ENCODE measurements at places on chromosomes 11 and 22.
A peak's percentile ranks its signal among the peaks of the same experiment; 100 is the strongest.

GRCh38 chr22:30947816-30948454 lies 20.6 kb downstream of the MORC2 start:
- DNase-seq: no peak

- DNase-seq: no peak
Measured at GRCh38 chr11:30919389-30920152, 333.4 kb upstream of the MPPED2 start.

GRCh38 chr11:8282631-8283030 lies 19.0 kb upstream of the LMO1 start:
- DNase-seq: no peak

- DNase-seq: no peak
Measured at GRCh38 chr11:73325036-73325981, 17.2 kb downstream of the ARHGEF17 start.

GRCh38 chr11:75980031-75980430 lies 165.0 kb downstream of the UVRAG start:
- no peak for DNase-seq

DNA sequence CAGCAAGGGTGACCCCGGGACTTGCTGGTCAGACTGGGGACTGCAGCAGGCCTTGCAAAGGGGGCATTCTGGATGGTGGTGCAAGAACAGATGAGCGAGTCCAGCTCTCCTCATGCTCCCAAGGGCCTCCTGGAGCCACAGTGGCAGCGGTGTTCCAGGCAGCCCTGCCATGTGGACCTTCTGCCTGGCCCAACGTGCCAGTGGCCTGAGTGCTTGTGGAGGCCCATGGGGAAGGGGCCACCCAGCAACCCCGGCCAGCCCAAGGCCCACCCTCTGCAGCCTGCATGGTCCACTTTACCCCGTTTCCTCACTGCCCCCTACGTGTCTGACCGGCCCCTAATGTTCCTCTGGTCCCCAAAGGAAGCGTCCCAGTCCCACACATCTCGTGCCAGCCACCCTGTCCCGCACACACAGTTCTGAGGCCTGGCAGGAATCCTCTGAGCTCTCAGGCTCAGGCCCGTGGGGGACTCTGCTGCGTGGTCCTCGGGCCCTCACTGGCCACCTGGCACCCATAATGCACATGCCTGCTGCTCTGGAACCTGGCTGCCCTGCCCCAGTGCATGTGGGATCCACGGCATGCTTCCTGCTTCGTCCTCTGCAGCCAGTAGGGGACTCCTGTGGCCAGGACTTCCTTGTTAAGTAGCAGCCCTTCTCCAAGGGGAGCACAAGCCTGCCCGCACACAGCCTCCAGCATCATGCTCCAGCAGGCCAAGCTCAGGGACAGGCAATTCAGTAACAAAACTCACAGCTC lies 85.5 kb downstream of the DGCR2 start:
- no peak for DNase-seq

GRCh38 chr11:134164490-134165370 lies 59.0 kb downstream of the NCAPD3 start:
- DNase-seq: no peak

DNA sequence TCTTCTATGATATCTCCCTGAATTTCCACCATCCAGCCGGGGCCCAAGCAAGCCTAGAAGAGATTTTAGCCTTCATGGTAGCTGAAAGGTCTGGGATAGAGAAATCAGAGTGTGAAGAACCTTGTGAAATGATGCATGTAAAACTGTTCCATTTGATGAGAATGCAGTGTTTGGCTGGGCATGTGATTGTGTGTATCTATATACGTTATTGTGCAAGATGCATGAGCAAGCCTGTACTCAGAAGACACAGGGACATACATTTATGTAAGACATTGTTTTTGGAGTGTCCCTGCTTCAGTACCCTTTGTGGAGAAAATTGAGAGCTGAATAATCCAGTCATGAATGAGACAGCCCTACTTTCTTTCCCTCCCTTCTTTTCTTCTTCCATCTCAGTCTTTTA lies 15.2 kb upstream of the OR52K2 start:
- no peak for DNase-seq

- no peak for DNase-seq
Measured at GRCh38 chr11:45683271-45684058, 18.0 kb upstream of the CHST1 start.

- peak; percentile 16 for DNase-seq
Measured at GRCh38 chr22:29478326-29479276, 1.4 kb upstream of the NEFH start.

- no peak for DNase-seq
Measured at GRCh38 chr11:19311308-19312030, 70.7 kb upstream of the E2F8 start.

- DNase-seq: no peak
Measured at GRCh38 chr11:116348226-116348625, 424.6 kb downstream of the BUD13 start.

DNA sequence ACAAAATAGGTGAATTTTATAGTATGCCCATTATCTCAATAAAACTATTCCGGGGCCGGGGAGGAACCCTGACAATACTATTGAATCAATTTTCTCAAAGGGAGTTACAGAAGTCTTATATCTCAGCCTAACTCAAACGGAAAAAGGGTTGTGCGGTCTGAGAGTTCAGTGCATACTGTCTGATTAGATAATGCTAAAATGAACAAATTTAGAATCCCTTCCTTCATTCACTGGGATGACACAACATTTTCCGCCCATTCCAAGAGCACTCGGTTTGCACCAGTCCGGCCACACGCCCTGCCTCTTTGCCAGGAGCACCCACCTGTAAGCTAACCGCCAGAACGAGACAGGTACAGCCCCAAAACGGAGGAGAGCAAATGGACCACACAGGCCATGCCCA lies 50.0 kb upstream of the NFRKB start:
- DNase-seq: no peak

DNA sequence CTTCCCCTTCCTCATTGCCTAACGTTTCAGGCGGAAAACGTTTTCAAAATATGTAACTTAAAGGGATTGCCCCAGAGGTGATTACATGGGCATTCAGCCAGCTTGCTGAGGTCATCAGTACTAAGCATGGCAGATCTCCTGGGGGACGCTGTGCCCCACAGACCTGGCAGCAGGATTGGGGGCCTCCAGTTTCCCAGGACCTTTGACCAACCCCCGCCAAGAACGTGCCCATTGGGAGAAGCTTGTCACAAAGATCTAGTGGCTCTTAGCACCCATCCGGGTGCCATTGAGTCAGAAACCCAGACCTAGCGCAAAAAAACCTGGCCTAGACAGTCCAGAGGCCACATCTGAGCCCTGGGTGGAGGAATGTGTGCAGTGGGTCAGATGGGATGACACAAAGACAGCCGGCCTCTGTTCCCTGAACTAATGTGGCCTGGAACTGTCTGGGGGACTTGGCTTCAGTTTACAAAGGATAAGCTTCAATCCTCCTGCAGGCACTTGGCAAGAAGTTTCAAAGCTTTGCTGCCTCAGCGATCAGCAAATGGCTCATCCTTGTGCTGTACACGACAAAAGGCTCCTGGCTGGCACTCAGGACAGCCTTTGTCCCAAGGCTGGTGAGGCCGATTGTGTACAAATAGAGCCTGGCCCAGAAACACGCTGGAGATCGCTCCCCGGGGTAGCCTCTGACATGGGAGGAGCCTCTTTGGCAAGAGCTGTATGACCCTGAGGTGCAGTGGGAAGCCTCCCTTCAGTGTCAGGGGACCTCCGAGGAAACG lies 9.5 kb downstream of the C1QTNF6 start:
- DNase-seq: no peak

DNA sequence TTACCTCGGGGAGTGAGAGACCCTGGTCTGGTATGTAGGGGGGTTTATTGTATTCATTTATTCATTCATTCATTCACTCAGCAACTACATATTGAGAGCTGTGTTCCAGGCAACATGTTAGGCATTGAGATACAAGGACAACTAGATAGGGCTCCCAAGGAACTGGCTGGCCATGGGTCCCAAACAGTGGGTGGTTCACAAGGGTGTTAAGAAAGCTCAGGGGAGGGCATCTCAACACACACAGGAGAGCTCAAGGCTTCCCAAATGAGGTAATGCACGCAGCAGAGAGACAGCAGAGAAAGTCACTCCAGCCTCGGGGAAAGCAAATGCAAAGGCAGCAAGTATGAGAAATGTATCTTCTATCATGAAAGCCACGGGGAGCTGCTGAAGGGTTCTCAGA lies 51.8 kb downstream of the BTG4 start:
- no peak for DNase-seq

DNA sequence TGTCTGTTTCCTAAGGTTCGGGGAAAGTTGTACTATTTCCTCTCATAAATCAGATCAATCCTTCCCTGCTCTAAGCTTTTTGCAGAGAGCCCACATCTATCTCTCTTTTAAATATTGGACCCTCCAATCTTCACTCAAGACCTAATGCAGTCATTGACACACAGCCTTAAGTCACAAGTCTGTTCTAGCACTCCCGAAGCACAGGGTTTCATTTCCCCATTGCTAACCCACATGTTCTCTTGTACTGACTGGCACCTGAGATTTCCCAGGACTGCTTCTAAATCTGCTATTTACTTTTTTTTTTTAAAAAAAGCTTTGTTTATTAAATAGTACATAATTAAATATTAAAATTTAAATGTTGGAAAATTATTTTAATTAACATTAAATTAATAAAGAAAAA lies 674.7 kb downstream of the TBC1D22A start:
- DNase-seq: no peak

DNA sequence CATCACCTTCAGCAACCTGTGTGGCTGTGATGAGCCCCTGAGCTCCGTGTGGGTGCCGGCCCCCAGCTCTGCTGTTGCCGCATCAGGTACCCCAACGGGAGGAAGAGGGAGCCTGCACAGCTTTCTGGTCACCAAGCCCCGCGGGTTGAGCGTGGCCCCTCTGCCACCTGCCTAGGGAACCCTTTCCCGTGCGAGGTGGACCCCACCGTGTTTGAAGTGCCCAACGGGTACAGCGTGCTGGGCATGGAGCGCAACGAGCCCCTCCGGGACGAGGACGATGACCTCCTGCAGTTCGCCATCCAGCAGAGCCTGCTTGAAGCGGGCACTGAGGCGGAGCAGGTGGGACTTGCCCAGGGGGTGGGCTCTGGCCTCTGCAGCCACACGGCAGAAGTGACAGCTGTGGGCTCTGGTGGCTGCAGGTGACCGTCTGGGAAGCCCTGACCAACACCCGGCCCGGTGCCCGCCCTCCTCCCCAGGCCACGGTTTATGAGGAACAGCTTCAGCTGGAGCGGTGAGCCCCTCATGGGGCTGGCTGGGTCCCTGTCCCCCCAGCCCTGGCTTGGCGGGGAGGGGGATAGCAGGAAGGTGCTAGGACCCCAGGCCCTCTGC lies 1.9 kb upstream of the SSH3 start:
- no peak for DNase-seq

- DNase-seq: no peak
Measured at GRCh38 chr11:65414776-65415498, 7.7 kb upstream of the NEAT1 start.

GRCh38 chr22:37016134-37016910 lies 2.9 kb downstream of the TST start:
- no peak for DNase-seq

- no peak for DNase-seq
Measured at GRCh38 chr11:108790501-108791299, 125.8 kb downstream of the DDX10 start.

DNA sequence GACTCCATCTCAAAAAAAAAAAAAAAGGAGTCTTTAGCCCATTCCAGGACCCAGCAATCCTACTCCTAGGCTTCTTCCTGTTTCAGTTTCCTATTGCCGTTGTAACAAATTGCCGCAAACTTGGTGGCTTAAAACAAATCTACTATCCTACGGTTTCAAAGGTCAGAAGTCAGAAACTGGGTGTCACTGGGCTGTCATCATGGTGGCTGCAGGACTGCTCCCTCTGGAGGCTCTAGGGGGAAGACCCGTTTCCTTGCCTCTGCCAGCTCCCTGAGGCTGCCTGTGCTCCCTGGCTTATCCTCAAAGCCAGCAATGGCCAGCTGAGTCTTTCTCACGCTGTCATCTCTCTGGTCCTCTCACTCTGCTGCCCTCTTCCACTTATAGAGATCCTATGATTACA lies 8.7 kb upstream of the DAGLA start:
- no peak for DNase-seq

GRCh38 chr11:9568854-9569587 lies 4.4 kb upstream of the WEE1 start:
- DNase-seq: no peak

DNA sequence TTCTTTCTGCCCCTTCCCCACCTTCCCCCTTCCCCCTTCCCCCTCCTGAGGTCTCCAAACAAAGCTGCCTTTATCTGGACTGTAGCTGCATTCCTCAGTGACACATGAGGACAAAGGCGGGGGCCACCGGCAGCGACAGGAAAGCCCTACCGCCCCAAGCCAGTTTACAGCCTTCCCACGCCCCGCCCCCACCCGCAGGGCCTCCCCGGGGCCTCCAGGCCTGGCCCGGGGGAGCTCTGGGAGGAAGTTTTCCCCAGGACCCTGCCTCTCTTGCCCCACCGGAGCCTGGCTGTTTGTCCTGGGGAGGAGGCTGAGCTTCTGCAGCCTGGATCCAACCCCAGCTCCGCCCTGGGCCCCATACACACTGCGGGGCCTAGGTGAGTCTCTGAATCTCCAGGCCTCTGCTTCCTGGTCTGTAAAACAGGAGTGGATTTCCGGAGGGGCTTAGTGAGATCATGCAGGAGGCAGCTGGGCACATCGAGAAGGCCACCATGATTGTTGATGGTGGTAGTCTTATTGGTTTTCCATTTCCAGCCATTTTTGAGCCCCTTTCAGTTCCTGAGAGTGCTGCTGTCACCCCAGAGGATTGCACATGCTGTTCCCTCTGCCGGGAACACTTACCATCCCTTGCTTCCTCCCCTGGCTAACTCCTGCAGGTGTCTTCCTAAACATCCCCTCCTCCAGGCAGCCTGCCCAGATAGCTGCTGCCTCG lies 130.7 kb downstream of the MN1 start:
- DNase-seq: no peak

- DNase-seq: no peak
Measured at GRCh38 chr22:29689880-29690213, 30.0 kb upstream of the CABP7 start.

DNA sequence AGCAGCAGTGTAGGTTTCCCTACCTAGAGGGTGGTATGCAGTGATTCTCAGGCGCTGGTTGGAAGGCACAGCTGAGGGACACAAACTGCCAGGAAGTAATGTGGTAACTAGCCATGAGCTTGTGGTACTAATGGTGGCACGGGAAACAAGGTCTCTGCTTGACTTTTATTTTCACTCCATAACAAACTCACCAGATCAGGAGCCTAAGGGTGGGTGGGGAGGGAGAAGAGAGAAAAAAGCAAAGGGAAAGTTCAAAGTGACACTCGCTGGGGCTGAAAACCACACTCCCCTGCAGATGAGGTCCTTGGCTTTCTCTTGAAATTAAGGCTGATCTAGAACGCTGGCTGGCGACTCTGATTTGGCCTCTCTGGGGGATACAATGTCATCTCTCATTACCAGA lies 22.0 kb downstream of the TRAF6 start:
- no peak for DNase-seq

GRCh38 chr11:123430721-123431497 lies 840 bp downstream of the GRAMD1B start:
- peak; percentile 13 for DNase-seq

Data from activated naive CD4-positive, alpha-beta T cell (primary cell).